ENCODE measurements at places on chromosomes 2 and 18.

GRCh38 chr18:10074110-10074509 lies 160.3 kb downstream of the VAPA start:
- no peaks in the 10 kb centered on the region for H3K36me3 ChIP-seq
- H3K4me1 ChIP-seq, result peaks cover 9% of the 10 kb centered on the region
- H3K4me3 ChIP-seq, result no peak overlapping the region
- no peak for DNase-seq
- no peaks in the 10 kb centered on the region for H3K27me3 ChIP-seq
- H3K27ac ChIP-seq, result no peak overlapping the region

DNA sequence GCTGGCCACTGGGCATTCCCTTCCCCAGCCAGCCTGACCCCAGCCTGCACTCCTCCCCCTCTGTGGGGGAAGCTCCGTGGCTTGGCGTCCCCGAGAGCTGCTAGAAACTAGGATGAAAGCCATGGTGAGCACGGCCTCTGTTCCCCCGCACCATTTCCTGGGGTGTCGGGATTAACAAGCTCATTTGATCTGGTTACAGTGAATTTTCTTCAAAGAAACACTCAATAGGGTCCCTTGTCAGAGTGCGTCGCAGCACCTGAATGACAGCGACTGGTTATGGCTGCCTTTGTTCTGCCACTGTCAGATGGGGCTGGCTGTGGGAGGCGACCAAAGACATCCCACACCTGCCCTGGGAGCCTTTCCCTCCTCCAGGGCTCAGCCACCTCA lies 7.7 kb upstream of the ALPI start:
- no peak overlapping the region for H3K4me3 ChIP-seq
- no peaks in the 10 kb centered on the region for H3K27me3 ChIP-seq
- no peaks in the 10 kb centered on the region for H3K36me3 ChIP-seq
- no peaks in the 10 kb centered on the region for H3K4me1 ChIP-seq

- no peaks in the 10 kb centered on the region for H3K27me3 ChIP-seq
- no peak overlapping the region for H3K27ac ChIP-seq
- DNase-seq, result no peak
- H3K4me3 ChIP-seq, result no peak overlapping the region
- peaks cover 14% of the 10 kb centered on the region for H3K36me3 ChIP-seq
These were observed 104.8 kb downstream of the MAP4K4 start for GRCh38 chr2:101802329-101802728.

DNA sequence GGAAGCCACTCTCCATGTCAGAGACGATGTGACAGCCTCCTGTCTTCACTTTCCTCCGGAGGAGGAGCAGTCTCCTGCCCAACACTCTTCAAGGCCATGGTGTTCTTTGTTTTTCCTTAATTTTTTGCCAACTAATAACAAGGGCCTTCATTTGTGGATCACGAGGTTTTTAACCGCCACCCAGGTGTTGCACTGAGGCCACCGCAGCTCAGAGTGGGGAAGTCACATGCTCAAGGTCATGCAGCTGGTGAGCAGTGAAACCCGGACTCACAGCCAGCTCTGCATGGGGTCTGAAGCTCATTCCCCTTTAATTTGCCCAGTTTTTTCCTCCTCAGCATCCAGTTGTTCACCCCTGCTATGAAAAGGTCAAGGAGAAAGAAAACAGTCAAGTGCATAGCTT lies 19.6 kb downstream of the ENOSF1 start:
- no peaks in the 10 kb centered on the region for H3K27me3 ChIP-seq
- peaks cover 12% of the 10 kb centered on the region for H3K4me1 ChIP-seq
- H3K27ac ChIP-seq, result no peak overlapping the region

DNA sequence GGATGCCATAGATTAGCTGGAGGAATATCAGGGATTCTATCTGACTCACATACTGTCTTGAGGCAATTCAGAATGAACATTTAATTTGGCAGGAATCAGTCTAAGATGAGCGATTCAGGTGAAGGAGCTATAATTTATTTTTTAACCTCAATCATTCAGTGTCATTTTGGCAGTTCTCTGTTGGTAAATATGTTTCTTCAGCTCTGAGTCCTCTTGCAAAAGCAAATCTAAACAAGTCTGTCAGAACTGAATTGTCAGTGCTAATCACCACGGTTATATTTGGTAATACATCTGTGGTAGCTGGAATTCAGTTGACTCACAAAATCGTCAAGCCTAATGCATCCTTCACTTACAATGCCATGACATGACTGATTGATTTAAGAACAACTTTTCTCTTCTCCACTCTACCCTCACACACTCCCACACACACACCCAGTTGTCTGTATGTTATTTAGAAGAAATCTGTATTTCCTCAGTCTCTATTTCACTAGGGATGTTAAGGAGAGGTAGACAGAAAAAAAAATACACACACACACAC lies 516.6 kb upstream of the NXPH2 start:
- no peaks in the 10 kb centered on the region for H3K27me3 ChIP-seq
- no peaks in the 10 kb centered on the region for H3K4me1 ChIP-seq
- H3K27ac ChIP-seq, result no peak overlapping the region

GRCh38 chr2:69400121-69400520 lies 13.1 kb upstream of the GFPT1 start:
- H3K27me3 ChIP-seq, result no peaks in the 10 kb centered on the region
- no peak overlapping the region for H3K4me3 ChIP-seq
- no peak overlapping the region for H3K27ac ChIP-seq
- H3K4me1 ChIP-seq, result no peaks in the 10 kb centered on the region
- DNase-seq, result no peak
- H3K36me3 ChIP-seq, result peaks cover 42% of the 10 kb centered on the region

GRCh38 chr2:164066095-164066494 lies 330.3 kb upstream of the FIGN start:
- no peak overlapping the region for H3K4me3 ChIP-seq
- H3K27me3 ChIP-seq, result no peaks in the 10 kb centered on the region
- no peaks in the 10 kb centered on the region for H3K4me1 ChIP-seq
- no peaks in the 10 kb centered on the region for H3K36me3 ChIP-seq
- DNase-seq, result no peak
- H3K27ac ChIP-seq, result no peak overlapping the region

DNA sequence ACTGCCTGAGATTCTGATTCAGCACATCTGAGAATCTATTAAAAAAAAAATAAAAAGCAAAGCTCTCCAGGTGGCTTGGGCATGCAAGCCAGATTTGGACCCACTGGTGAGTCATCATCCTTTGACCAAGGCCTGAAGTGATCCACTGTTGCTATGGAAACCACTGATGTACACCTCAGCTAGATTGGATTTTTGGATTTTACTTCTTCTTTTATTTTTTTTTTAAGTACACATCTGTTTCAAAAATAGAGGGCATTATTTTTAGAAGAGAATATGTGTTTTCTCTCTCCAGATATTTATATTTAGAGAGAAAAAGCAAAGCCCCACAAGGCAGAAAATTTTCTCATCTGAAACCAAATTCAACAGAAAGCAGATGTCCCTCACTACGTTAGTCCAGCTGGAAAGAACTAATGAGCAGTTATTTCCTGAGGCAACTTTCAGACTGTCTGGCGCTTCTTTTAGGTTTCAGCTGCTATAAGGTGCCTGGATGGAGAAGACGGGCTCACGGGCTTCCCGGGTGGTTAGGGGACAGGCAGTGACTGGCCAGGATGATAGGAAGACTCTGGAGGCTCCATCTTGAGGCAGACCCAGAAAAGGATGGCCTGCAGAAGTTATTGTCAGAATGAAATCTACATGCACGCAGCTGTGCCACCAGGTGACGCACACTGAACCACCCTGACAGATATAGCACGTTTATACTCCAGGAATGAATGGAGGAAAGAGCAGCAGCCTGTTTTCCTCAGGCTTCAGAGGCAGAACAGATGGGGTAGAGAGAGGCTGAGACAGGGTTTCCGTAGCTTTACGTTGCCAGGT lies 50.5 kb downstream of the MRPL35 start:
- no peak overlapping the region for H3K4me3 ChIP-seq
- no peak overlapping the region for H3K27ac ChIP-seq
- DNase-seq, result no peak
- H3K4me1 ChIP-seq, result no peaks in the 10 kb centered on the region
- H3K36me3 ChIP-seq, result no peaks in the 10 kb centered on the region

- no peaks in the 10 kb centered on the region for H3K27me3 ChIP-seq
- H3K36me3 ChIP-seq, result peaks cover 33% of the 10 kb centered on the region
- H3K4me1 ChIP-seq, result peaks cover 9% of the 10 kb centered on the region
- H3K27ac ChIP-seq, result no peak overlapping the region
- no peak for DNase-seq
- no peak overlapping the region for H3K4me3 ChIP-seq
These were observed 10.4 kb downstream of the LRPPRC start for GRCh38 chr2:43985359-43985758.

- peaks cover 45% of the 10 kb centered on the region for H3K4me1 ChIP-seq
- H3K27me3 ChIP-seq, result no peaks in the 10 kb centered on the region
- peak overlapping the region; percentile 99 for H3K4me3 ChIP-seq
- H3K27ac ChIP-seq, result peak overlapping the region; percentile 97
- peaks cover 32% of the 10 kb centered on the region for H3K36me3 ChIP-seq
- peak; percentile 55 for DNase-seq
These were observed 615 bp downstream of the GORASP2 start for GRCh38 chr2:170929686-170930050.

DNA sequence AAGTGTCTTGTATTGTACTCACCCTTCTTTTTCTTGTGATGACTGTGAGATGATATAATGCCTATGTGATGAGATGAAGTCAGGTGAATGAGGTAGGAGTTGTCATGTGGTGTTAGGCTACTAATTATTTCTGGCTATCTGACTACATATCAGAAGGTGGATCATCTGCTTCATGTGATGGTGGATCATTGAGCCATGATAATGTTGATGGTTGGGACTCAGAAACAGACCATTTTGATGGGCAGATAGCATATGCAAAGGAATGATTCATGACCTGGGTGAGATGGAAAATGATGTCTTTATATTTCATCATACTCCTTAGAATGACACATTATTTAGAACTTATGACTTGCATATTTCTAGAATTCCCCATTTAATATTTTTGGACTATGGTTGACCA lies 19.5 kb downstream of the ANKRD30B start:
- no peak overlapping the region for H3K27ac ChIP-seq
- H3K27me3 ChIP-seq, result no peaks in the 10 kb centered on the region
- no peaks in the 10 kb centered on the region for H3K4me1 ChIP-seq
- H3K4me3 ChIP-seq, result no peak overlapping the region
- DNase-seq, result no peak

DNA sequence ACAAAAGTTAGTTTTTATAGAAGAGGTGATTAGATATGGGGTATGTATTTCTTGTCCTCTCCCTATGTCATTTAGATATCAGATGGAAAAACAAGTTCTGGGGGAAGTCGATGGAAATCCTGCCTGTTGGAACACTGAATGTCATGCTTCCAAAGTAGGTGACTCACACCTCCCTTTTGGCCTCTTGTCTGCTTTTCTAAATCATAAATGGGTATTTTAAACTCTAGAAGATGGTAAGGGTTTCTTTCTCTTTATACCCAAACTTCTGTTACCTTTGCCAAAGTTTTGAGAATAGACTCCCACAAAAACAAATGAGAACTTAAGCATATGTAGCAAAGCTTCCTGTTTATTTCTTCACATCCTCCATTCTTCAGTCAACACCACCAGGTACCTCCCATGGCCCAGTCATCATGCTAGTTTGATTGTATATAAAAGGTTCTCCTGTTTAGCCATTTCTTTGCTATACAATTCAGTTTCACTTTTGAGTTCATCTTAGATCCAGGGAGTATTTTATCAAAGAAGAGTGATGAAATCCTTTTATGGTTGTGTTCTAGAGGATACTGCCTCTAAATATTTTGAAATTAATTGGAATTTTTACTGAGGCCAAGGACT lies 63.9 kb downstream of the PRKRA start:
- DNase-seq, result no peak
- H3K27me3 ChIP-seq, result peaks cover 10% of the 10 kb centered on the region
- H3K36me3 ChIP-seq, result no peaks in the 10 kb centered on the region
- peaks cover 6% of the 10 kb centered on the region for H3K4me1 ChIP-seq
- H3K4me3 ChIP-seq, result no peak overlapping the region

DNA sequence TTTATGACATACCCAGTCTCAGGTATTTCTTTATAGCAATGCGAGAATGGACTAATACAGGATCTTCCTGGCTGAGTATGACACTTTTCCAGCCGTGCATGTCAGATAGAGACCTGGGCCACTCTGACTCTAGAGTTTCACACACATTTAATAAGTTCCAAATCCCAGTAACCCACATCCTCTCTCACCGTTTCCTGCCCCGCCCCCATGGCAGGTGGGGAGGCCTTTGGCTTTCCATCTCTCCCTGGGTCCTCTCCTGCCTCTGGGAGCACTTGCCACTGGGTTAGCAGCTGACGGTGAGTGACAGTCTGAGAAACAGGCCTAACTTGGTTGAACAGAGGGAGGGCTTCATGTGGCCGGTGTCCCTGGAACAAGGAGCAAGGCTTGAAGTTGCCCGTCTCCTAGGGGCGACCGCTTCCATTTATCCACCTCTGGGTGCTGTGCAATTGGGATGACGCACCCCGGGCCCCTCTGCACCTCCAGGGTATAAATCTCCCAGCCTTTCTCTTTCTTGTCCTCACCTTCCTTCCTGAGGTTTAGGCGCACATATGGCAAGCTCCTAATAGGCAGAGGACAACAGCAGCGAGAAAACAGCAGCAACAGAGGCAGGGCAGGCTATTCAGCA lies 152.7 kb upstream of the HDAC4 start:
- H3K27ac ChIP-seq, result no peak overlapping the region
- peaks cover 19% of the 10 kb centered on the region for H3K27me3 ChIP-seq
- no peak for DNase-seq
- H3K4me1 ChIP-seq, result peaks cover 16% of the 10 kb centered on the region
- no peaks in the 10 kb centered on the region for H3K36me3 ChIP-seq

GRCh38 chr2:201806442-201807170 lies at the start of gene CDK15:
Gene CDK15 (plus strand): TSS chr2:201806537. CDS start chr2:201806665, 128 bp downstream.
- DNase-seq, result no peak
- no peak within 1 kb of the TSS for H3K27ac ChIP-seq
- no peaks in the 10 kb centered on the region for H3K4me1 ChIP-seq
- peaks cover 28% of the 10 kb centered on the region for H3K27me3 ChIP-seq
- H3K4me3 ChIP-seq, result no peak within 1 kb of the TSS

DNA sequence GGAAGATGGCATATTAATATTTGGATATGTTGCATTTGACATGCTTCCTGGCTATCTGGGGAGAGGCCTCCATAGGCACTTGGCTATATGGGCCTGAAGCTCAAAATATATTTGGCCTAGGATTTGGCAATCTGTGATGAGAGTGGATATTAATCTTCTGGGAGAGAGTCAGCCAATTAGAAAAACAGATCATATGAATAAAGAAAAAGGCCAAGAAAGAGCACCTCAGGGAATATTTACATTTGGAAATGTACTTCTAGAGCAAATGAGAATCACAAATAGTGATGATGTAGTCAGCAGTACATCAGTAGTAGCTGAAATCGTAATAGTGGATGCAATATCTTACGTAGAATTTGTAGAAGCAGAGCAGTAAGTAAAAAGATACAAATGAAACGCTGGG lies 277.0 kb downstream of the CTNNA2 start:
- H3K27ac ChIP-seq, result no peak overlapping the region
- H3K4me3 ChIP-seq, result no peak overlapping the region
- H3K36me3 ChIP-seq, result no peaks in the 10 kb centered on the region
- H3K4me1 ChIP-seq, result no peaks in the 10 kb centered on the region
